ENCODE measurements at places on chromosomes 11 and 22.

GRCh38 chr11:79437981-79438630, 2.7 kb downstream of the TENM4 start:
- no peak for DNase-seq

DNA sequence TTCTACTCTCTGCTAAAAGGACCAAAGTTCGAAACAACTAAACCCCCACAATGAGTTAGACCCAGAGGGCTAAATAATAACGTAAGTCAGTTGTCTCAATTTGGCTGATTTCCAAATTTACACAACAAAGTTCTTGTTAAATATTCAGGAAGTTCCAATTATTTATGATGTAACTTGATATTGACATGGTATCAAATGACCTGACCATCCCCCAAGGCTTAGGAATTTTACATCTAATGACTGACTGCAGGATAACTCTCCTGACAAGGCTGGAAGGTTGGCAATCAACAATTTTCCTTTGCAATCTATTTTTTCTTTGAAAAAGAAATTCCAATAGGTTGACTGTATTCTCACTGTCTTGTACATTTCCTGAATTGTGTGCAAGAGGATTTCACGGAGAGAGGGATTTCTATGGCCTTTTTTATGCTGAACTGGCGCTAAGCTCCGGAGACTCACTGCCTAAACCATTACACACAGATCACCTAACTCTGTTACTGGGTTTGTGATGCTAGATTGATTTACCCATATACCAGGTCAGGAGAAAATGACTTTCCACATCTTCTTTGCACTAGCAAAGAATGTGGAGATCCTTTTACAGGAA, 9.6 kb upstream of the CDON start:
- peak; percentile 78 for DNase-seq

DNA sequence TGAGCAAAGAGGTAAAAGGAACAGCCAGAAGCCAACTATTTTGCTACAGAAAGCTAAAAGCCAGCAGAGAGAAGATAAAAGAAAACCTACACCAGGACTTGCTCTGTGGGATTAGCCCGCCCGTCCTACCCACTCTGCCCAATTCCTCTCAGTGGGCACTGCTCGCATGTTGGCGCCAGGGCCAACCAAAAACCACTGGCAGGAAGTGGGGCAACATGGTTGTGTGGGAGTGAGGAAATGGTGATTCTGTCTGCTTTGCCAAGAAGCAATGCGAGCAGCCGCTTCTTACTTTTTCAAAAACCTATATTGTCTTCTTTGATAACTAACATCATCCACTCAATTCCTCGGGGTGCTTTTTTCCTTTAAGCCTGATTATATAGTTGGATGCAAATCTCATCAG, 14.2 kb upstream of the APOA1 start:
- no peak for DNase-seq

DNA sequence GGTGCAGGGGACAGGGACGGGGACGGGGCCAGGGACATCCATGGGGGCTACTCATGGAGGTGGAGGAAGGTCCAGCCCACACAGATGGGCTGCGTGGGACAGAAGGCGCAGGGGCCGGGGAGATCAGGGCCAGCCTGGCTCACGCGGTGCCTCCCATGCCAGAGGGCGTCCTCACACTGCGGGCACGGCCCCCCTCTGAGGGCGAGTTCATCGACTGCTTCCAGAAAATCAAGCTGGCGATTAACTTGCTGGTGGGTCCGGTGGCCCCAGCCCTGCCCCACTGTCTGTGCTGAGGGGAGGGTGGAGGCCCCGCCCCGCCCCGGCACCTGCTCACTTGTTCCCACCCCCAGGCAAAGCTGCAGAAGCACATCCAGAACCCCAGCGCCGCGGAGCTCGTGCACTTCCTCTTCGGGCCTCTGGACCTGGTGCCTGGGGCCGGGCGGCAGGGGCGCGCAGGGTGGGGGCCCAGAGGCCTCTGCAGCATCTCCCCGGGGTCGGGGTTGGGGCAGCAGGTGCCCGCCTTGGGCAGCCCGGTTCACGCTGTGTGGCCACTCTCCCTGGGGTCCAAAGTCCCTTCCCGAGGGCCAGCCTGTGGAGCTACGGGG, 15.8 kb downstream of the EPS8L2 start:
- DNase-seq = no peak

DNA sequence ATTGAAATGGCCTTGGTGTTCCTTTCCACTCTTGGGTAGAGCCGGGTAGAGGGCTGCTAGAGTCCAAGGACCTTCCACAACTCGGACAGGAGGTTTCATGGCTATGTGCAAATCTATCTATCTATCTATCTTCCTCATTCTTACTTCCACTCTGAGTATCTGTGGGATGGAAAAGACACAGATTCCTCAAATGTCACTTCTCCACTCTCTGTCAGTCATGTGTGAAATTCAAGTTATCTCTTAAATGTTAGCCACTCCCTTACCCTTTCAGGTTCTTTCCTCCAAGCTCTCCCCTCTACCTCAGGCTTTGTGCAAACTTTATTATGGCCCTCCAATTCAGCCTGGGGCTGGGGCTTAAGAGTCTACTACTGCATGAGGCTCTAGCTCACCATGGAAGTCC, 84.3 kb downstream of the GDPD4 start:
- no peak for DNase-seq

DNA sequence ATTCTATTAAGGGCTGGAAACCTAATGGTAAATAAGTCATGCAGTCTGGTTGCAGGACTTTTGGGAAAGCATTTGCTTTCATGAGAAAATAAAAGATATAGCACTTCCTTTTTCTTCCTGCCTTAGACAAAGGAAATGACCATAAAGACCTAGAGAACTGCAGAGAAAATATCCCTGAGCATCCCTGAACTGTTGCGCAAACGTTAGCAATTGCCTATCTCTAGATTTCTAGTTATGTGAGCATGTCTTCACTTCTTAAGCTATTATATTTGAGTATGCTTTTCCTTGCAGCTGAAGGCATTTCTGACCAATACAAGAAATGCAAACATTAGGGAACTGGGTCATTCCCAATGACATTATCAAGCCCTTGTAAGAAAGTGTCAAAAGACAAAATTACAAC, 110.6 kb downstream of the KIF18A start:
- no peak for DNase-seq
